SHP77 treated with DMSO at 0.1 percent for 48 hours (cell line): ENCODE measurements at places on chromosomes 3 and 15.

DNA sequence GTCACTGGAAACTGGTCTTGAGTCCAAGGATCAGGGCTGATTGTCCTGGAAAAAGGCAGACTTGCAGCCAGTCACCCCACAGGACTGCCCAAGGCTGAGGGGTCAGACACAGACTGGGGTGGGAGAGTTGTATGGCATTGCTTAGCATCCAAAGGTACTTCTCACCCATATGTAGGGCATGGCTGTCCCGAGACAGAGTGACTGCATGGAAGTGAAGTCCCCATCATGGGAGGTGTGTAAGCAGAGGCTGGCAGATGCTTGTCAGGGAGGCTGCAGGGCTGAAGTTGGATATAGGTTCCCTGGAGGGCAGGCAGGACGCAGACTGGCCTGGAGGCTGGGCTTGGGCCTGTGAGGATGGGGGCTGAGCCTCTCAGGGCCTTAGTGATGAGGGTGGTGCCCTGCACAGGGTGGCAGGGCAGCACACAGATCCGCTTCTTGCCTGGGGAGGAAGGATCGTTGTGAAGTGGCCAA, 31.1 kb downstream of the PSTPIP1 start:
- no peak for DNase-seq

DNA sequence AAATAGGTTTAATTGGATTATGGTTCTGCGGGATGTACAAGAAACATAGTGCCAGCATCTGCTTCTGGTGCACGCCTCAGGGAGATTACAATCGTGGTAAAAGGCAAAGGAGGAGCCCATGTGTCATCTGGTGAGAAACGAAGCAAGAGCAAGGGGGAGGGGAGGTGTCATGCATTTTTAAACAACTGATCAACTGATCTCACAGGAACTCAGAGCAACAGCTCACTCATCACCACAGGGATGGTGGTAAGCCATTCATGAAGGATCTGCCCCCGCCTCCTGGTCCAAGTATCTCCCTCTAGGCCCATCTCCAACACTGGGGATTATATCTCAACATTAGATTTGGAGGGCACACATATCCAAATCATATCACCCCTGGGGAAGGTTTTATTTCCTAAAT, 42.1 kb upstream of the FGF7 start:
- DNase-seq: no peak

DNA sequence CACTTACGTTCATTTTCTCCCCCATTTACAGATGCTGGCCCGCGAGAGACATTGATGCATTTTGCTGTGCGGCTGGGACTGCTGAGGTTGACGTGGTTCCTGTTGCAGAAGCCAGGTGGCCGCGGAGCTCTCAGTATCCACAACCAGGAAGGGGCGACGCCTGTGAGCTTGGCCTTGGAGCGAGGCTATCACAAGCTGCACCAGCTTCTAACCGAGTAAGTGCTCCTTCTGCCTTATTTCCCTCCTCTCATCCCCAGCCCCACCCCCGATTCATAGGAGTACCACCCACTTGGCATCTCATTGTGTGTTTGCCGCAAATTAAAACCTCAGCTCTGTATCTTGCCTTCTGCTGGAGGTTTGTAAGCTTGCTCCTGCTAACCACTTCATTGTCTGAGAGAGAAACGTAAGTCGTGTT, 163.3 kb downstream of the AKAP13 start:
- DNase-seq: no peak

DNA sequence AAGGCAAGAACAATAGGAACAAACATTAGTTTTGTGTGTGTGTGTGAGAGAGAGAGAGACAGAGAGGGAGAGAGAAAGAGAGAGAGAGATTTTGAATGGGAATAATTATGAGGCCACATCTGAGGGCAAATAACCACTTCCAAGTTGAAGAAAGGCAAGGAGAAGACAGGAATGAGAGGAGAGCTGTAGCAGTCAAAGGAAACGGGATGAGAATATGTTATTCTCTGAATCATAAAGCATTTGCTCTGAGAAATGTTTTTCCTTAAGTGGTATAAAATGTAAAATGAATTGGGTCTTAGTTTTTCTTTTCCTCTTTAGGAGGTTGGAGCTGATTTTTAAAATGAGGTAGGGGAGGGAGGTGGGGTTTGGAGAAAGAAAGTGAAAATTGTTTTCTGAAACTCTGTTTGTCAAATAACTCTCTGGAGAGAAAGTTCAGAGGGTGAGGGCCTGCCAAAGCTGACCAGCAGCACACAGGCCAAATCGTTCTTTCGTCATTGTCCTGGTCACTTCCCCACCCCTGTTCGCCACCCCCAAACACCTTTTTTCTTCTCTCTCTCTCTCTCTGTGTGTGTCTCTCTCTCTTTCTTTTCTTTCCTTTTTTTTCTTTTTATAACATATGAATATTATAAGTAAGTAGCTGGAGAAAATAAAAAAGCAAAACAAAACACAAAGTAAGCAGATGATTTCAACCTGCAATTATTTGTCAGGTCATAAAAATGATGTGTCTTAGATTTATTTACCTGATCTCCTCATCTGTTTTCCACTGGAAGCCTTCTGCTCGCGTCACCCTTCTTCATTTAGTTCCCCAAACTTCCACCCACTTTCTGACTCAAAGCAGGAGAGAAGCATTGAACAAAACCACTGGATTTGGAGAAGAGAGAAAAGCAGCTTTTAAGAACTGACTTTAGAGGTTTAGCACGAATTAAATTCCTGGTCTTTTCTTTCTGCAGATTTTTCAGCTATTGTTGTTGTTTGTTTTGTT, 110.6 kb downstream of the LPP start:
- no peak for DNase-seq

DNA sequence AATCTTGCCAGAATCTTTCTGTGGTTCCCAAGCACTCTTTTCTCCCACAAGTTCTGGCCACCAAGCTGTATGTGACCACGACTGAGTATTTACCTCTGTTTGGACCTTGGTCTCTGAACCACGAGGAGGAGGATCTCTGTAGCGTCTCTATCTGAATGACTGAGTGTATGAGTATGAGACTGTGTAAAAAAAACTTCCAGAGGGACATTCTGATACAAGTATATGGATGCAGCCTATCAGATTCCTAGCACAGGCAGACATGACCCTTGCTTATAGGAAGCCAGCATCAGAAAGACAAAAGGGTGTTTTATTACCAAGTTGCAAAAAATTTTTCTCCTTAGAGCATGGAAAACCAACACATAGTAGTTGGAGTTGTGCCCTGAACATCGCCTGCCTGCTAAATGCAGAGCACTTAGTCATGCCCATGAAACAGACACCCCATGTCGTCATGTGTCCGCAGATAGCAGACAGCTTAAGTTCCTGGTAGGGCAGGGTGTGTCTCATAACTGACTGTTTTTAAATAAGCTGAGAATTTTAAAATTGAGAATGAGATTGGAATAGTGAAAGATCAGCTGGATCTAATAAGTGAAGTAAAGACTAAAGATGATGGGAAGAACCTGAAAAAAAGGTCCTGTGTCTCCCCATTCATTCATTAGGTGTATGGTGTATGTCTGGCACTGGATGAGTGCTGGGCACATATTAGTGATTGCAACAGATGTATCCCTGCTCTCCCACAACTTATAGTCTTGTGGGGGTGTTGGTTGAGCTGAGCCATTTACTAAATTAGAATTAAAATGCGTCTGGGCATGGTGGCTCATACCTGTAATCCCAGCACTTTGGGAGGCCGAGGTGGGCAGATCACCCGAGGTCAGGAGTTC, 30.9 kb downstream of the DAG1 start:
- no peak for DNase-seq

- no peak for DNase-seq
Measured at GRCh38 chr15:101242160-101242998, 9.5 kb downstream of the CHSY1 start.

- DNase-seq: no peak
Measured at GRCh38 chr3:179606534-179607085, 2.0 kb downstream of the NDUFB5 start.

- no peak for DNase-seq
Measured at GRCh38 chr3:31671976-31672375, 139.3 kb downstream of the STT3B start.

DNA sequence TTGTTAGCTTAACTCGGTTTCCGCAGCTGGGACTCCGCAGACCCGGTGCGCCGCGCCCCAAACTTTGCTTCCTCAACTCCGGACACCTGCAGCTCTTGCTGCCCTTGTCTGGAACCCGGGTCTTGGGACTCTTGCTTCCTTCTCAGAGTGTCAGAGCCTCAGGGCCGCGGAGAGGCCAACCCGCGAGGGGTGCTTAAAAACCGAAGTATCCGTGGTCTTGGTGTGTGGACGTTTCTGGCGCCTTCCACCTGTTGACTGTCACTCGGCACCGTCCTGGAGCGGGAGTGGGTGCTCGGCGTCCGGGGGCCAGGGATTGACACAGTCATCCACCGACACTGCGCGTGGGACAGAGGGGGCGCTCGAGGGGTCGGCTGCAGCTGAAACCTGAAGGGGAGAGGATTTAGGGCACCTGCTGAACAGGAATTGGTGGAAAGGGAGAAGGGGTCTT, 386 bp downstream of the SQOR start:
- DNase-seq: no peak
